ENCODE measurements at places on chromosomes 12 and 14.

DNA sequence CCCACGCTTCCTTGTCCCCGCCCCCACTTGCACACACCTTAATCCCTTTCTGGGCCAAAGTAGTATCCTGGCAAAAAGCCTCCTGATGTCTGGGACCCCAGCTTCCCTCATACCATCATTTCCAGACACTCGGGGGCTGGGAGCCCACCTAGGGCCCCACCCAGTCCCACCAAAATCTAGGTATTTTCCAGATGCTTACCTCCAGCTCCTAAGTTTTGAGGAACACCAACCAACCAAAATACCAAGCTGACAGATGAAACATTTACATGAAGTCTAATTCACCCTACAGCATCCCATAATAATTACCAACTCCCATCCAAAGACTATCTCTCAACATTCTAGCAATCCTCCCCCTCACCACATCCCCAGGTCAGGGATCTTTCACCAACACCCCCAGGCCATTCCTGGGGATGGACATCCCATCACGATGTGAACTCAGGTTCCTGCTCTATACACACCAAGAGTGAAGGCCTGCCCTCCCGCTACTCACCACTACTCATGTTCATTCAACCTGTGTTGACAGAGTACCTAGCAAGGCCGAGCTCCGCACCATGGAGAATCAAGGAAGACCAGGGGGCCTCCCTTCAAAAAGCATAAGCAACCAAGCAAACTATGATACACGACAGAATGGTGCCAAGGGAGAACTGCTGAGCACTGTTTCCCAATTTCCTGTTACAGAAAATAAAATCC lies 1.6 kb upstream of the CHD4 start:
- DNase-seq = peak; percentile 37

GRCh38 chr14:54481695-54482094 lies 7.1 kb downstream of the GMFB start:
- DNase-seq = no peak

- DNase-seq = no peak
These were observed 878.1 kb downstream of the DIO2 start for GRCh38 chr14:79333198-79333546.

- no peak for DNase-seq
These were observed 51.6 kb downstream of the CAND1 start for GRCh38 chr12:67320614-67321295.

DNA sequence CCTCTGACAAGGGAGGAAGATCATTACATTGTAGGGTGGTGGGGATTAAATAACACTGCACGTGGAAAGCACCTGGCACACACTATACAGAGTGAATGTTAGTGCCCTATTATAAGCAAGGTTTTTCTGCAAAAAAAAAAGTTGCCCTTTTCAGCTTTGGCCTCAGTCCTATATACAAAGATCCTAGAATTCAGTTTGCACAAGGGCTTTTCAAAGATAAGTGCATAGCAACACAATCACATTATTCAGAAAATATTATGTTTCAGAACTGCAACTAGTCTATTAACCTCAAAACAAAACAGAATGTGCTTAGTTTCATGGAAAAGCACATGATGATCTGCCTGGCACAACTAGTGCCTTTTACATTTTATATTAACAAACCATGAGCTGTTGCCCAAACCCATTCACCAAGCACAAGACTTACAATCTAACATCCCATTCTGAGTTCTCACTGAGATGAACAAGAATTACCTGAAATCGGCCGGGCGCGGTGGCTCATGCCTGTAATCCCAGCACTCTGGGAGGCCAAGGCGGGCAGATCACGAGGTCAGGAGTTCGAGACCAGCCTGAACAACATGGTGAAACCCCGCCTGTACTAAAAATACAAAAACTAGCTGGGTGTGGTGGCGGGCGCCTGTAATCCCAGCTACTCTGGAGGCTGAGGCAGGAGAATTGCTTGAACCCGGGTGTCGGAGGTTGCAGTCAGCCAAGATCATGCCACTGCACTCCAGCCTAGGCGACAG lies 1.8 kb downstream of the TM7SF3 start:
- DNase-seq = peak; percentile 67

GRCh38 chr14:65972891-65973290 lies 513.3 kb upstream of the CCDC196 start:
- no peak for DNase-seq

DNA sequence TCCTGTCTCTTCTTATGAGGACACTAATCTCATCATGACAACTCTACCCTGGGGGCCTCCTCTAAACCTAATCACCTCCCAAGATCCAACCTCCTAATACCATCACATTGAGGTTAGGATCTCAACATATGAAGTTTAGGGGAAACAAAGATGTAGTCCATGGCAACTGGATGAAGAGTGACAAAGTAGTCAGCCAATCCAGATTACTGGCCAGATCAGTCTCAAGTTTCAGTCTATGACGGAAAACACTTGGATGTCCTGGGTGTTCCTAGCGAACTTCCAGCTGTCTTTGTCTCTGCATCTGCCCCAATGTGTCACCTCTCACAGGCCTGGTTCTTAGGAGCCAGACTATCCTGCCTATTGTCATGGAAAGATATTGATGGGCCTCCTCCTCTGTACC lies 630.8 kb downstream of the AACS start:
- DNase-seq = peak; percentile 6

- no peak for DNase-seq
These were observed 36.3 kb upstream of the MAP3K9 start for GRCh38 chr14:70845601-70846000.

- peak; percentile 14 for DNase-seq
These were observed 16.8 kb upstream of the ANKRD33 start for GRCh38 chr12:51871126-51871525.

Measured in NCI-H524 (cell line).